ENCODE measurements at places on chromosomes 3 and 15.

- no peak for DNase-seq
These were observed 29.7 kb downstream of the CACNA2D2 start for GRCh38 chr3:50473768-50474167.

- DNase-seq, result no peak
These were observed 72.3 kb downstream of the PIAS1 start for GRCh38 chr15:68126396-68126795.

DNA sequence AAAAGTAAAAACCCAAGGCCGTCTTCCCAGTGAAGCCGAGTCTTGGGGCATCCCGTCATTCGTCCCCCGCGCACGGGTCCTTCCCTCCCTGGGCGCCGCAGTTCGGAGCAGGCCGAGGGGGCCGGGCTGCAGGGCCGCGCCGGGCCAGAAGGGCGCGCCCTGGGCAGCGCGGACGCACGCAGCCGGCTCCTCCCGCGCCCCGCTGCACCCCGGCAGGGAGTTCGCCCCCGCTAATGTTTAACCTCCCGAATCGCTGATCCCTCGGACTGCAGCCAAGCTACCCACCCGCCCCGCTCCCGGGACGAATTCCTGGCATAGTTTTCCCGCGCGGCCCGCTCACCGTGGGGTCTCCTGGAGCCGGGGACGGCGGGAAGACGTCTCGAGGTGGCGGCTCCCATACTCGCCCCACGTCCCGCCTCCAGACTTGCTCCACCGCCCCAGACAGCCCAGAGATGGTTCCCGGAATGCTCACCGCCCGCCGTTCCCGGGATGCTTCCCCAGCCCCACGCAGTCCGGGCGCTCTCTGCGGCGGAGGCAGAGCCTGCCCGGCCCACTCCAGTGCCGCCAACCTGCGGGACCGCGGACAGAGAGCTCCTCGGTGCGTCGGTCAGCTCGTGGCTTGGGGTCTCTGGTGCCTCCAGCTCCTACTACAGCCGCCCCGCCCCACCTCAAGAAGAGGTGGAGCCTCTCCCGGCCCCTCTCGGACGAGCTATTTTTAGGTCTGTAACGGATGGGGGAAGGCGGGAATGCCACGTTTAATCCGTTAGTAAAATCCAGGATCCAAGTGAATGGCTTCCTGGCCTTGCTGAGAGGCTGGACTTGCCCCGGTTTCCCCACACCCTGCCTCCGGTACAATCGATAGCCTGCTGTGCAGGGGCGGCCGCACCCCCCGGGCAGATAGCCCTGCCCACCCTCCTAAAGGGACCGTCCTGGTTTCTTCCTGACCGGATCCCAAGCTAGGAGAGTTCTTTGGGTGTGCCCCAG lies at the start of gene DZIP1L:
Gene DZIP1L (minus strand): TSS at position 621 of the 984 bp plus-strand sequence. CDS start 11,637 bp downstream, outside the sequence.
- DNase-seq, result no peak

- DNase-seq, result no peak
These were observed 9.8 kb upstream of the ANKDD1A start for GRCh38 chr15:64901914-64902313.

- no peak for DNase-seq
These were observed 167.6 kb upstream of the COL8A1 start for GRCh38 chr3:99470841-99471240.

GRCh38 chr3:191363221-191363620 lies 32.9 kb upstream of the UTS2B start:
- DNase-seq, result no peak

DNA sequence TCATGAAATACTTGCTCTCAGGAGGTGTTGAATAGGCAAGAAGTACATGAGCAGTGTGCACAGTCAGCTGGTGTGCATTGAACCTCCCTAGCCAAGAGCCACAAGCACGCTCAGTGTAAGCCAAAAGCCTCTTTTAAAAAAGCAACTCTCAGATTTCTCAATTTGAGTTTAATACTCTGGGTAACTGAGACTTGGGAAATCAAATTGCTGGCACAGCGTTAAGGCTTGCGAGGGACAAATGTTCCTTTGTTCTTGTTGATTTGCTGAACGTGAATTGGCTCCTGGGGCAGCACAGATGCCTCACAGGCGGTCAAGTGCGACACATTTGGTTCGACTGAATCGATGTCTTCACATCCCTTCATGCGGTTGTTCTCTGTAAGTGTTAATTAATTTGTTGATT lies at the start of gene FAM240A:
Gene FAM240A (plus strand): TSS at position 202 of the 400 bp plus-strand sequence. CDS start 159 bp downstream, at position 361.
- DNase-seq, result no peak

DNA sequence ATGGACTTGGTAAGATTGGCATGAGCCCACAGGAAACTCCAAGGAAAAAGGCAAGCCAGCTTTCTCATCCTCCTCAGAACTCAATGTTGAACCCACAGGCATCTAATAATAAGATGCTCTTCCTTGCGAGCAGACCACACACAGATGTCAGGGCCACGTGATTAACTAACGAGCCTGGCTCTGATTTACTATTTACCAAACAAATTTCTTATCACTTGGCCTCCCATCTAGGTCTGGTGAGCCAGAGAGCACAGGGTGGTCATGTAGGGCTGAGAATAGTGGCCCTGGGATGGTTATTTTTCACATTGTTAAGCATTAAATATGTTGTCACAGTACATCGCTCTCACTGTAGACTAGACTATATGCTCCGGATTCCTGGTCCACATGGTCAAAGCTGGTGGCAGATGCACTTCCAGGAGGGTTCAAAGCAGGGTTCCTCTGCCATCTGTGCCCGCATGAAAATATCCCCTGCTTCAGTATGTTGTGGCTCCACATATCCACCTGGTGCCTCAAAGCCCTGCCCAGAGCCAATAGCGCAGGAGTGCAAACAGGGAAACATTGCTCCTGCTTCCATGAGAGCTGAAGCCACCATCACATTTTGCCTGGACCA lies 472.5 kb upstream of the WNT5A start:
- DNase-seq, result no peak

DNA sequence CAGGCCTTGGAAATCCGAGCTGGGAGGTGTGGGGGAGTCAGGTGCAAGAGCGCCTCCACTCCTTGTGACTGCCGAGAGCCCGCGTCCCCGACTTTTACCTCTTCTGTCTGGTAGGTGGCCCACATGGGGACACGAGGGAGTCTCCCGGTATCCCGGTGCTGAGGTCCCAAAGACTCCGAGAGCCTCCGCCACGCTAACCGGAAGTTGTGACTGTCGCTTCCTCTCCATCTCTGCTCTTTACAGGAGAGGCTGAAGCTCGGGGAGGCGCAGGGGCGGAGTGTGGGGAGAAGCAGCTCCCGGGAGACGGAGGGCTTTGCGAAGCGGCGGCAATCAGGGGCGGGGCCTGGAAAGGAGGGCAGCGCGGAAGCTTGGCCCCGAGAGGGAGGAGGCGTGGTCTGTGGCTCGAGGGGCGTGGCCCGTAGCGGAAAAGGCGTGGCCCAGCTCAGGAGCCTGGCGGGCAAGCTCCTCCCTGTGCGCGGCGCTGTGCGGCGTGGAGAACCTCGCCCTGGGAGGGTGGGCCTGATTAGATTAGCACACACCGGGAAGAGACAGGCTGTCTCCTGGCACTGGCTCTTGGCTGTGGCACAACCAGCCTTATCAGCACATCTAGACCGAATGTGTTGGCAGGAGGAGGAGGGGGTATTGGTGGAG lies 143.9 kb downstream of the GABRB3 start:
- no peak for DNase-seq

DNA sequence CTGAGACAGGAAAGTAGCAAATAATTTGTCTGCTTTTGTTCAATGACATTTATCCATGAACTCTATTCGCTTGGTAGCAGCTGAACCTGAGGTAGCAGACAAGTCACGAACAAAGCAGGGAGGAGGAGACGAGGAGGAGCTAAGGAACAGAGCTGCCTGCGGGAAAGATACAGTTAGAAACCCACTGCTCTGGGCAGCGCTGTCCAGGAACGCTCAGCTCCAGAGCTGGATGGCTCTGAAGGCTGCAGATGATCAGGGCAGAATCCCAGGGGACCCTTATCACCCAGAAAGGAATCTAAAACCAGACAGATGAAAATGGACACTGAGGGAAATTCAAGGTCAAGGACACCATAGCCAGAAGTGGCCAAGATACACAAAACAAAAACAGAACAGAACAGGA lies 257.8 kb downstream of the CD47 start:
- no peak for DNase-seq

DNA sequence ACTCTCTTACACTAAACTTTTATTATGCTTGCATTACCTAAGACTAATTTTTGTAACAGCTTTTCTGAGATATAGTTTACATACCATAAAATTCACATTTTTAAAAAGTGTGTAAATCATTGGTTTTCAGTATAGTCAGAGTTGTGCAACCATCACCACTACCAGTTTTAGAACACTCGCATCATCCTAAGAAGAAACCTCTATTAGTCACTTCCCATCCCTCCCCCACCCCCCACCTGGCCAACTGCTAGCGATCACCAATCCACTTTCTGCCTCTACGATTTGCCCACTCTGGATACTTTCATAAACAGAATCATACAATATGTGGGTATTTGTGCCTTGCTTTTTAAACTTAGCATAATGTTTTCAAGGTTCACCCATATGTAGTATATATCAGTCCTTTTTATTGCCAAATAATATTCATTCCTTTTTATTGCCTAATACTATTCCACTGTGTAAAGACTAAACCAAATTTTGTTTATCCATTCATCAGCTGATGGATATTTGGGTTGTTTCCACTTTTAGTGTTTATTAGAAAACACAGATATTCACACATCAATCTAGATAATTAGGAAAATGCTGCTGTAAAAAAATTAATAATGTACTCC lies 23.0 kb downstream of the UBP1 start:
- DNase-seq, result no peak

GRCh38 chr15:90325726-90326125 lies 26.4 kb upstream of the ZNF774 start:
- no peak for DNase-seq

DNA sequence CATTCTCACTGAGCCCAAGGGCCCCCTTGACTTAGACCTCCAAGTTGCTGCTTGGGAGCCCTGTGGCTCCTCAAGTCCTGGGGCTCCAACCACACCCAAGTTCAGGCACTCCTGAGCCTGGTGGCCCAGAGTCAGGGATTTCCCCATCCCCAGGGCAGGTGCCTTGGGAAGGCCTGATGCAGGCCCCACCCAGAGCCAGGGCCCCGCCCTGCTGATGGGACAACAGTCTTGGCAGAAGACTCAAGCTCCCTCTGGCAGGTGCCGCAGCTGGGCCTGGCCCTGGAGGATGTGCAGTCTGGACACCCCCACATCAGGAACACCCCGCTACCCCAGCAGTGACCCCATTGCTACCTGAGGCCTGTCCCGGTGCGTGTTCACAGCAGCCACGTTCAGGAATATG lies 17.7 kb upstream of the SHISA5 start:
- DNase-seq, result no peak

DNA sequence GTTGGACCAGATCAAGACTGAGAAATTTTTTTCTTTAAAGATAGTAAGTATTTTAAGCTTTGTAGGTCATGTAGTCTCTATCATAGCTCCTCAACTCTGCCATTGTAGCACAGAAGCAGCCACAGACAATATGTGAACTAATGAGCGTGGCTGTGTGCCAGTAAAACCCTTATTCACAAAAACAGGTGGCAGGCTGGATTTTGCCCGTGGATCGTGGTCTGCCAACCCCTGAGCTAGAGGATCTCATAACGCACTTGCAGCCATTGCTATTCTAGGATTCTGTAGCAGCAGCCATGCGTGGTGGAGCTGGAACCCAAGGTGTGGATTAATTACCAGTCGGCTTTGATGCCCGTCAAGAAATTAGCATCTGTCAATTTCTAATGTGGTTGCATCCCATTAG lies 68.7 kb upstream of the PLXNA1 start:
- no peak for DNase-seq

DNA sequence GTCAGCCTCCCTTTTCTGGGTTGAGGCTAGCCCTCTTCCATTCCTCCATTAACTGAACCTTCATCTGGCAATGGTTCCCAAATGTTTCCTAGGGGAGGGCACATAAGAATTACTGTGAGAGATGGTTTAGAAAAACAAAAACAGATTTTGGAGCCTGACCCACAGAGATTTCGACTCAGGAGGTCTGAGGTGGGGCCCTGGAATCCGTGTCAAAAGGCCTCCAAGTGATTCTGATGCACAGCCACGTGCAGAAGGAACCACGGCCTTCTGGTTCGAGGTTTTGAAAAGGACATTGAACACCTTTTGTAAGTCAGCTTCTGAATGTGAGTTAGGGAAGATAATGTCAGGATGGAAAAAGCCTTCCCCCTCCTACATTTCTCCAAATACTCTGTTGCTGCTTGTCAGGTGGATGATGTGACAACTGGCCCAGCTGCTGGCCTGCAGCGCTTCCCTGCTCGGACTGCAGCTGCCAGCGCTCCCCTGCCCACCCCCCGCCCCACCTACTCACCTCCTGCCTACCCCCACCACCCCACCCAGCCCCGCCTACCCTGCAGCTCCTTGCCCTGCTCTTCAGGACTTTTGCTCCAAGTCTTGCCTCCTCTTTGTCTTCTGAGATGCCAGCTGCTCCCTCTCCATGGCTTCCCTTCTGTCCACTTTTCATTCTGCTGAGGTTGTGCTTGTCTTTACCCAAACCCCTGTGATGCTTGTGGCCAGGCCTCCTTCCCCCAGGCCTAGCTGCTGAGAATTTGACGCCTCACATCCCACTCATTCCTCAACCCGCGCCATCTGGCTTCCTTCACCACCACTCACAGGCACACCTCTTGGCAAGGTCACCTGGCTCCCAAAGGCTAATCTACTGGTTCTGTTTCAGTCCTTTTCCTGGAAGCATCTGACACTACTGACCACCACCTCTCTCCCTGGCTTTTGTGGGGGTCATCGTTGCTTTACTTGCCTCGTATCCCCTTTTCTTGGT lies 6.6 kb downstream of the EHD4 start:
- DNase-seq, result no peak

DNA sequence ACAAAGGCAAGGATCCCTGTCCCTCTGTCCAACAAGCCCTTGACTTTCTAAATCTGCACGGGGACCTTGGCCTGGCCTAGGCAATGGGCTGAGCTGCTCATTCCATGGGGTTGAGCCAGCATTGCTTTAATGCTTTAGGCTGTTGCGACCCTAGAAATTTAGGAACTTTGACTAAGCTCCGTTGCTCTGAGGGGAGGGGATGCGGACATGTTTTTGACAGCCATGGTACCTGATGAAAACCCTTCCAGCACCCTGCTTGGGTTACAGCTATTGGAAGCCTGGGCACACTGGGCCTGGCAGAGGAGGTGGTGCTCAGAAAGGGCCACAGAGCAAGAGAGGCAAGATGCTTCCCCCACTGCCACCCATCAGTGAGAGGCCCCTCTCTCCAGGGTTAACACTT lies 37.1 kb downstream of the SYNM start:
- DNase-seq, result no peak

DNA sequence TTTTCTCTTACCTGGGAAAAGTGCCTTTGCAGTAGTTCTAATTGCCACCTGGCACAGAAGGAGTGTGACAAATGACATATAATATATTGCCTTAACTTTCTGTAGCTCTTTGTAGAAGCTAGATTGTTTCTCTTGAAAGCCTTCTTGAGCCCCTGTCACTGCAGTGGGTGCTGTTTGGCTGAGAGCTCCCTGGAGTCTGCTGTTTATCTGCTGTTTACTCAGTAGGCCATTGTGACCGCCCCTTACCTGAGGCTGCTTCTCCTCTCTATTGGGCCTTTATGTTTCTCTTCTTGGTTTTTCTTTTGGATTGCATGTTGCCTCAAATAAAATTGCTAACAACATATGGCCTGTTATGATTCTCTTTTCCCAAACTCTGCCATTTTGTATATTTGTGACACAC lies 16.7 kb downstream of the MAP2K5 start:
- no peak for DNase-seq

GRCh38 chr3:179196098-179196497 lies 47.9 kb downstream of the PIK3CA start:
- no peak for DNase-seq

Measured in stimulated activated CD8-positive, alpha-beta memory T cell treated with anti-CD3 and anti-CD28 coated beads, Interleukin-4, amount 100 ng/mL, for 1 hour (primary cell).